ENCODE measurements at places on chromosomes 6 and 20.

DNA sequence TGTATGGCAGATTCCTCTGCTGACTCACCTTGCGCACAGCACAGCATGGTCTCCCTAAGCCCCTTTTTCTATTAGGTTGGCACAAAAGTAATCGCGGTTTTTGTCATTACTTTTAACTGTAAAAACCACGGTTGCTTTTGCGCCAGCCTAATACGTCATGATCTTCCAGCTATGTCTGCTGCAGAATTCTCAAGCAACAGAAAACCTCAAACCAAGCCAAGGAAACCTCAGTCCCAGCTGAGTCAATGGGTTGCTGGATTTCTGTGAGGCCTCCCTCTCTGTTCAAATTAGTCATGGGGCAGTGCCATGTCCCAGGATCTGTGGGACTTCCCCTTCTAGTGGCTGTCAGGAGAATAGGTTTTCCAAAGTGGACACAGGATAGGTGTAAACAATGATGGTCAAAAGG, 15.7 kb upstream of the ENPP1 start:
- peak; percentile 6 for DNase-seq

DNA sequence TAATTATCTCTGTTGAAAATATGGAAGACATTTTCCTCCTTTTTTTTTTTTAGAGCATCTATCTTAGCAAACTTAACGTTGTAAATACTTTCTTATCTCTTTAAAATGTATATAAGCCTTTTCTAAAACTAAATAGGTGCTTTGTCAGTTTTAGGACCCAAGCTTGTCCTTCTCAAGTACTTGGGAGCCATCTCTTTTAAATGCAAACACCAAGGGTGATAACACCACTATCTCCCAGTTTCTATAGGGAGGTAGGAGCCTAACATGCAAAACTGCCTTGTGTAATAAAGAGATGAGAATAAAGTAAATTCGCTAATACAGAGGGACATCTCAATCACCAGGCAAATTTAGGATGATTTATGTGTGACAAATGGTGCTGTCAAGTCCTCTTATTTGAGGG, 157.0 kb upstream of the FAM83B start:
- DNase-seq = no peak

GRCh38 chr20:57287007-57287880, 20.8 kb upstream of the BMP7 start:
- no peak for DNase-seq

GRCh38 chr20:56451056-56451765, 17.2 kb upstream of the RTF2 start:
- no peak for DNase-seq

DNA sequence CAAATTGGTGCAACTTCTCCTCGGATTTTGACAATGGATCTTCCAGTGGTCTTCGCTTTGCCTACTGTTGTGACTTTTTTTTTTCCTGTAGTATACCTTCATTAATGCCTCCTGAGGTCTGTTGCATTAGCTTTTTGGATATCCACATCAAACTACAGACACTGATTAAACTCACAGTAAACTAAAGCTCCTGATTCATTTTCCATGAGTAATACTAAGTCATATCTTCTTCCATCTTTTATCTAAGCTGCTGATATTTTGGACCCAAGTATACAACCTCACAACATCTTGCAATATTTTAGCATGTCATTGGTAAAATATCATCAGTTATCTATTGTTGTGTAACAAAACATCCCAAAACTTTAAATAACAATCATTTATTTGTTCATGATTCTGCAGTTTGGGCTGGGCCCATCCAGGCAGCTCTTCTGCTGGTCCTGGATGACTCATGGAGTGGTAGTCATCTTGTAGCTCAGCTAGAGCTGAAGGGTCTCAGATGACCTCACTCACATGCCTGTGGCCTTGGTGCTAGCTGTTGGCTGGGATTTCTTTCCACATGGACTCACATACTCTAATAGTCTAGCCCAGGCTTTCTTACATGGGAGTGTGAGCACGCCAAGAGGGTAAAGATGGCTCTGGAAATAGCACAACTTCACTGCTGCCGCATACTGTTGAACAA, 78.3 kb upstream of the SRSF6 start:
- DNase-seq = no peak

DNA sequence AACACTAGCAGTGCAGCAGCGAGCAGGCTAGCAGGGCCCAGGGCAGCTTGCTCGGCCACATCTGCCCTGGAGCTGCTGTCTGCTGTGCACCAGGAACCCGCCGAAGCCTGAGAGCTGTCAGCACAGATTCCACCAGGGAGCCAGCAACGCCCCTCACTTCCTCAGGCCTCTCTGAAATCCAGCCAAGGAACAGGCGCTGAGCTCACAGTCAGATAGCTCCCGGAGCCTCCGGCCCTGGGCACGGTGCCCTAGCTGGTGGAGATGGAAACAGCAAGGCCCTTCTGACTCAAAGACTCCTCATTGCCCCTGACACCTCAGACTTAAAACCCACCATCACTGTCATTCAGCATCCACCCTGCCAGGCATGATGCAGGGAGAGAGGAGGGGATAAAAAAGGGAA, 839.4 kb downstream of the MAFB start:
- no peak for DNase-seq

- no peak for DNase-seq
Observed at GRCh38 chr6:7540595-7540994, 876 bp upstream of the DSP start.

- DNase-seq = no peak
Observed at GRCh38 chr6:128518434-128519131, 1.8 kb downstream of the PTPRK start.

All from activated CD4-positive, alpha-beta T cell treated with anti-CD3 and anti-CD28 coated beads for 48 hours (primary cell).